ENCODE measurements at places on chromosomes 4 and X. TPM values are rescaled to one million over a fixed set of nuclear protein-coding genes. Genes with fewer than 3 reads are reported as not detected.

TRIML2 gene
- total RNA-seq = 63.3 TPM

HTRA3 gene
- total RNA-seq = 35.2 TPM

UCP1 gene
- 0.46 TPM for total RNA-seq

NLGN3 gene
- total RNA-seq = 0.84 TPM

MGAT4D gene
- not detected for total RNA-seq

PRRG3 gene
- total RNA-seq = 0.17 TPM

F8A2 gene
- not detected for total RNA-seq

SYNPO2 gene
- 4.7 TPM for total RNA-seq

FNIP2 gene
- 18.5 TPM for total RNA-seq

DNA sequence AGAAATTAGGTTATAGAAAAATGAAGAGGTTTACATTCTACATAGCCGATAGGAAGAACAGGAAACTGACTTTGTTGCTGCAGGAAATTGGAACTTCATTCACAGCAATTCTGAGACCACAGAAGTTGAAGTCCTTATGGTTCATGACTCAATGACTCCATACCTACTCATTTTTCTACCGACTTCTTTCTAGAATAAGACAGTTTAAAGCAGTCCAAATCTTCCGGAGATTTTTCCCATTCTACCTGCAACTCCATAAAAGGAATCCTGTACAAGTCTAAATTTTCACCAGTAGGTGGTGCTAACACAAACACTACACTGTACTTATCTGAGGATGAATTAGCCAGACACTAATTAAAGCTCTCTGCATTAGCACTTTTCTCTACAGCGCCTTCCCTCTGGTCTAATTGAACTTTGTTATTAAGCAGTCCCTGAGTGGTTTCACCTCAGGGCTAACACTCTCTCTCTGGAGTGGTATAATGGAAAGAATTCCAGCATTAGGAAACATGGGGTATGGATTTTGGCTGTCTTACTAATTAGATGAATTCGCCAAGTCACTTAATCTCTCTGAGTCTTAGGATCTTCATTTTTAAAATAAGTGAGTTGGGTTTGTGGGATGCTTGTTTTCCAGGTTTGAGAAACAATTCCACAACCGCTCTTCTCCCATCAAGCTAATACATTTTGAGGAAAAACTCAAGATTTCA is 167.9 kb downstream of the SMIM20 start:
- DNase-seq = peak; percentile 23

- peak; percentile 86 for DNase-seq
Measured at GRCh38 chr4:169243825-169244609, 26.7 kb downstream of the SH3RF1 start.

DNA sequence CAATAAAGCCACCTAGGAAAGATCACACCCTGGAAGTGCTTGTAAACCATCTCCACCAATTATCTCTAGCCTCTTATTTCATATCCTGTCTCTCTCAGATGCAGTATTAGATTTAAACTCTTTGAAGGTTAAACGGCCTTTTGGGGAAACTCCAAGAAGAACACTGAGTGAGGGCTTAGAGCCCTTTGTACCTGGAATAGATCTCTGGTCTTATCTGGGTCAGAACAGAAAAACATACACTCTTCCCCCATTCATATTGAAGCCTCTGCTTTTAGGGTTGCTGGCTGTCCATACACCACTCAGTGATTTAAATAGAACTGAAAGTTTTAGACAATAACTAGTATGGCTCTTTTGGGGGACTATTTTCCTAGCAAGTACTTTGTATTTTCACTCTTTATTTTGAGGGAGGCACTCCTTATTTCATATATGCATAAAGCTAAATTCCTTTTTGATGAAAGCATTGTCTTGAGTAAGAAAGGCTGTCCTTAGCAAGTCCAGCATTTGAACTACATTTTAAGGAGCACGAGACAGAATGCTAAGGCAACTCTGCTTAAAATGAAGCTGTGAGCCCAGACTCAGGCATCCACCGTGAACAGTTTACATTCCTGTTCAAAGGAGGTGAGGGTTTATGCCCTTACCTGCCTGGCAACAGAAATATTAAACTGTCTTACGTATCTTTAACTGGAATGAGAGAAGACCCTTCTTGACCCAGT is 17.4 kb downstream of the YY2 start:
- DNase-seq = peak; percentile 11

DNA sequence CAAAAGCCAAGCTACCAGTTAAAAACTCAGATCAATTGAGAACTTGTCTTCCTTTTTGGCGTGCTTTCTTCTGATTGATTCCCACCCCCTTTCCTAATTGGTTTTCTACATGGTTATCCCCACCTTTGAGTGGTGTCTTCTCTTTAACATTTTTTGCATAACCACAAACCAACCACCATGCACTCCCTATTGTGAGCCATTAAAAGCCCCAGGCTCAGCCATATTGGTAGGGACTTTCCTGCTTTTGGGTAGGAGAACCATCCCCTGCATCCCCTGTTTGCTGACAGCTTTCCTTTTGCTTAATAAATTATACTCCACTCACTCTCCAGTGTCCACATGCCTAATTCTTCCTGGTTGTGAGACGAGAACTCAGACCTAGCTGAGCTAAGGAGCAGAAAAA is 1651.4 kb upstream of the IGFBP7 start:
- no peak for DNase-seq

DNA sequence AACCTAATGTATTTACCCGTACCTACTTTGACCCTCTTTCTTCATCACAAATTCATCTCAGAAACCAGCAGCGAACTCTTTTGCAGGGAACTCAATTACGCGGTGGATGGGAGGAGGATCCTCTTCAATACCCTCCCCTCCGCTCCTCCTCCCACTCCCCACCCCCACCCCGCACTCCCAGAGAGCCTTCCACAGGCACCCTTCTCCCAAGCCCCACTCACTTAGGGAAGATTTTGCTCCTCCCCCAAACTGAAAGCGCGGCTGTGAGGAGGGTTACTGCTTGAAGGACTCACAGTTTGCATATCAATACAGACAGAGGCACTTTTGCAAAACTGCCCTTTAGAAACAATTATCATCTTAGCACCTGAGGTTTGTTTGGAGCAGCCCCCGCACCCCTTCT is 960 bp upstream of the IL1RAPL1 start:
- peak; percentile 39 for DNase-seq

- DNase-seq = peak; percentile 55
Measured at GRCh38 chrX:148928811-148929210, 428.4 kb downstream of the AFF2 start.

- no peak for DNase-seq
Measured at GRCh38 chrX:119885554-119886428, 9.9 kb upstream of the AKAP14 start.

DNA sequence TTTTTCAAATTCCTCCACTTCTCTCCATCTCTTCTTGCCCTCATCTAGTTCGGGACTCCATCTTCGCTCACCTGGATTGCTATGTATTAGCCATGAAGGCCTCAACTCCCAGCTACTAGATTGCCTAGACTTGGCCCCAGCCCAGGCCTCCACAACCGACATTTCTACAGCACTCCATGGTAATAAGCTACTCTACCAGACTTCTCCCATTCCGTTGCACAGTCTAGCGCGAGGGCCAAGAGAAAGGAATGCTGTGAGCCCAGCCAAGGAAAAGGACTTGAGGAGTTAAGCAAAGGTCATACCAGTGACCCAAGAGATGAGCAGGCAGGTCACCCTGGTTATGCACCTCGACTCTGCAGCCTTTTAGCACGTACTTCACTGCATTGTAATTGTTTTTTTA is 75.6 kb downstream of the SOWAHB start:
- DNase-seq = no peak

Data from astrocyte (in vitro differentiated cells and primary cell).